ENCODE measurements at places on chromosomes 3 and 15. TPM values are rescaled to one million over a fixed set of nuclear protein-coding genes. Genes with fewer than 3 reads are reported as not detected.

DNA sequence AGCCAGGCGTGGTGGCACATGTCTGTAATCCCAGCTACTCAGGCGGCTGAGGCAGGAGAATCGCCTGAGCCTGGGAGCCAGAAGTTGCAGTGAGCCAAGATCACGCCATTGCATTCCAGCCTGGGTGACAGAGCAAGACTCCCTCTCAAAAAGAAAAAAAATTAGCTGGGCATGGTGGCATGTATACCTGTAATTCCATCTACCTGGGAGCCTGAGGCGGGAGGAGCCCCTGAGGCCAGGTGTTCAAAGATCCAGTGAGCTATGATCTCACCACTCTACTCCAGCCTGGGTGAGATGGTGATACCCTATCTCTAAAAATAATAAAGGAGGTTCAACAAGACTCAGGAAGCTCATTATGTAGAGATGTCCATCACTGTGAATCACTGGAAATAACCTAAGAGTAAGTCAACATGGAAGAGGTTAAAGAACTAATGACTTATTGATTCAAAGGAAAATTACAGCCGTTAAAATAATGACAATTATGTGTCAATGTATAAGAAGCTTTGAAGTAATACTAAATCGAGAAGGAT, 19.8 kb upstream of the RAB7A start:
- DNase-seq: no peak

- DNase-seq: no peak
Measured at GRCh38 chr15:69648212-69648611, 195.6 kb downstream of the RPLP1 start.

DNA sequence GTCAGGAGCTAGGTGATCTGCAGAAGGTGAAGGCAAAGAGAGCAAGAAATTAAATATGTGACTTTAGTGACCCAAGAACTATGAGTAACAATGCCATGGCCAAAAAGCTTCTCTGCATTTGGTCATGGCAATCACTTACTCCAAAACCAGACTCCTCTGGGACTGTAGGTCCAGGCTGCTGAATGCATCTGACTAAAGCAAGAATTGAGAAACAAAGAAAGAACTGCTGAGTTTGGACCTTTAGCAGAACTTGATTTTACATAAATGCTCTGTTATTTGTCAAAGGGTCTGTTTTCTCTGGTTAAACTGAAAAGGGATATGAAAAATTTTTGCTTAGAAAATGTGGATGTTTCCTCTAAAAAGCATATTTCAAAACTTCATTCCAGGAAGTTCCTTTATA, 1102.2 kb downstream of the IGSF11 start:
- no peak for DNase-seq

GRCh38 chr3:137000039-137000438, 42.3 kb downstream of the IL20RB start:
- DNase-seq: no peak

The CDC25A gene
- 42.5 TPM for total RNA-seq

DNA sequence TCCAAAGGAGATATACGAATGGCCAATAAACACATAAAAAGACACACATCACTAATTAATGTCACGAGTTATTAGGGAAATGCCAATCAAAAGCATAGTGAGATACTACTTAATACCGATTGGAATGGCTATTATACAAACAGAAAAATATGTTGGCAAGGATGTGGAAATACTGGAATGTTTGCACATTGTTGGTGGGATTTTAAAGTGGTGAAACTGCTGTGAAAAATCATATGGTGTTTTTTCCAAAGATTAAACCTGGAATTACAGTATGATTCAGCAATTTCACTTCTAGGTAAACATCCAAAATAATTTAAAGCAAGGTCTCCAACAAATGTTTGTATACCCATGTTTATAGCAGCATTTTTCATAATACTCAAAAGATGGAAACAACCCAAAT, 765.5 kb downstream of the VGLL3 start:
- DNase-seq: no peak

DNA sequence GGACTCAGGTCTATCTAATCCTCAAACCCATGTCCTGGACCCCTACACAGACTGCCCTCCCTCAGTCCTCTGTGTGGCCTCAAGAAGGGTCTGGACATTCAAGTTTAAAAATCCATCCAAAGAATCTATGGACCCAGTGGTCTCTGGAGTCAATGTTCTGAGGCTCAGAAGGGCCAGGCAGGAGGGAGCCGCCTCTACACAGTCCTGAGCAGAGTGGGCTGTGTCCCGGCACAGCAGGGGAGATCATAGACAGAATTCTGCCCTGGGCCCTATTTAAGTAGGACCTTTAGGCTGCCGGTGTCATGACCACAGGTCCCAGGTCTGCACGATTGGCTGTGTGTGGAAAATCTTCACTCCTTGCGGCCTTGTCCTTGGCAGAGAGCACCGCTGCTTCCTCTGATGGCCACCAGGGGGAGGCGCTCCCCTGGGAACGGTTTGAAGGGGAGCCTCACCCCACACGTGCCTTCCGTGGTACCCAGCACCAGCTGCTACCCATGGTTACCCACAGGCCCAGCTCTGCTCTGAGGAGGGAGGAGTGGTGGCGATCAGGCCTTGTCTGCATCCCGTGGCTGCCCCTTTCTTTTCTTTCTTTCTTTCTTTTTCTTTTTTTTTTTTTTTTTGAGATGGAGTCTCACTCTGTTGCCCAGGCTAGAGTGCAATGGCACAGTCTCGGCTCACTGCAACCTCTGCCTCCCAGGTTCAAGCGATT, 37.9 kb downstream of the CHRD start:
- DNase-seq: peak; percentile 41
